ENCODE measurements at places on chromosomes 7 and 10.

- DNase-seq: no peak
Measured at GRCh38 chr10:91597197-91597881, 35.5 kb downstream of the PPP1R3C start.

GRCh38 chr7:98266840-98267239 lies 14.6 kb upstream of the BRI3 start:
- DNase-seq: no peak

GRCh38 chr10:68955355-68955831 lies 577 bp upstream of the DDX21 start:
- DNase-seq: no peak

- DNase-seq: no peak
Measured at GRCh38 chr10:131165092-131165491, 146.4 kb downstream of the TCERG1L start.

All from NCI-H187 treated with DMSO at 0.1 percent for 48 hours (cell line).